ENCODE measurements at places on chromosomes 13 and 19. TPM values are rescaled to one million over a fixed set of nuclear protein-coding genes. Genes with fewer than 3 reads are reported as not detected.

GRCh38 chr13:23235994-23236393, 55.2 kb downstream of the SGCG start:
- H3K27me3 ChIP-seq: no peaks in the 10 kb centered on the region
- no peak for DNase-seq
- no peak overlapping the region for H3K27ac ChIP-seq

ZNF724 gene
- 22.1 TPM for total RNA-seq

- H3K36me3 ChIP-seq: peaks cover 1% of the 10 kb centered on the region
- no peak for DNase-seq
- no peak overlapping the region for H3K4me3 ChIP-seq
- H3K27ac ChIP-seq: no peak overlapping the region
- peaks cover 57% of the 10 kb centered on the region for H3K4me1 ChIP-seq
Measured at GRCh38 chr13:26026211-26026610, 25.6 kb downstream of the SHISA2 start.

GRCh38 chr19:33453265-33453664, 68.3 kb downstream of the PEPD start:
- H3K4me3 ChIP-seq: no peak overlapping the region
- H3K27ac ChIP-seq: no peak overlapping the region
- no peaks in the 10 kb centered on the region for H3K36me3 ChIP-seq
- H3K4me1 ChIP-seq: no peaks in the 10 kb centered on the region

- H3K27me3 ChIP-seq: no peaks in the 10 kb centered on the region
- no peaks in the 10 kb centered on the region for H3K36me3 ChIP-seq
- H3K27ac ChIP-seq: no peak overlapping the region
- H3K4me3 ChIP-seq: no peak overlapping the region
- no peak for DNase-seq
Measured at GRCh38 chr13:54852831-54853230, 1824.2 kb downstream of the OLFM4 start.

DNA sequence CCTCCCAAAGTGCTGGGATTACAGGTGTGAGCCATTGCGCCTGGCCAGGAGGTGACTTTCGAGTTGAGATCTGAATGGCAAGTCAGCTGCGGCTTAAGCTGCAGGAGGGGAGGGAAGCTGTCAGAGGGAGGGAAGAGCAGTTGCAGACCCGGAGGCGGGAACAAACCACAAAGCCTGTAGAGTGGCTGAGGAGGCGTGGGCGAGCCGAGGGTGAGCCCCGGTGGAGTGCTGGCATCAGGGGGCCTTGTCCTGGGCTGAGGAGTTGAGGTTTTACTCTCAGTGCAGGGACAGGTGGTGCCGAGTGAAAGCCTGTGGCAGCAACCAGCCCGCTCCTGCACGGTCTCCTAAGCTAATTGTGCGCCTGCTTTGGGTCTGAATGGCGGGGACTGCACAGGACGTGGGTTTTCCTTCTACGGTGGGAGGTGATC, 24.2 kb downstream of the PPP1R37 start:
- DNase-seq: no peak
- H3K36me3 ChIP-seq: no peaks in the 10 kb centered on the region
- no peaks in the 10 kb centered on the region for H3K27me3 ChIP-seq
- peaks cover 26% of the 10 kb centered on the region for H3K4me1 ChIP-seq

DNA sequence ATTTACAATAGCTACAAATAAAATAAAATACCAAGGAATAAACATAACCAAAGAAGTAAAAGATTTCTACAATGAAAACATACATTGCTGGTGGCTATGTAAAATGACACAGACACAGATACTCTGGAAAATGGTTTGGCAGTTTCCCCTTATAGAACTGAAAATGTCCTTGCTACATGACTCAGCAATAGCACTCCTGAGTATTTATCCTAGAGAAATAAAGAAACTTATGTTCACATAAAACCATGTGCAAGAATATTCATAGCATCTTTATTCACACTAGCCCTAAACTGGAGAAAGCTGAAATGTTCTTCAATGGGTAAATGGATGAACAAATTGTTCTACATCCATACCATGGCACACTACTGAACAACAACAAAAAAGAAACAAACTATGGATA, 100.2 kb upstream of the RFC3 start:
- no peaks in the 10 kb centered on the region for H3K4me1 ChIP-seq
- H3K4me3 ChIP-seq: no peak overlapping the region
- H3K27me3 ChIP-seq: peaks cover 3% of the 10 kb centered on the region

SYCN gene
- total RNA-seq: not detected

DNA sequence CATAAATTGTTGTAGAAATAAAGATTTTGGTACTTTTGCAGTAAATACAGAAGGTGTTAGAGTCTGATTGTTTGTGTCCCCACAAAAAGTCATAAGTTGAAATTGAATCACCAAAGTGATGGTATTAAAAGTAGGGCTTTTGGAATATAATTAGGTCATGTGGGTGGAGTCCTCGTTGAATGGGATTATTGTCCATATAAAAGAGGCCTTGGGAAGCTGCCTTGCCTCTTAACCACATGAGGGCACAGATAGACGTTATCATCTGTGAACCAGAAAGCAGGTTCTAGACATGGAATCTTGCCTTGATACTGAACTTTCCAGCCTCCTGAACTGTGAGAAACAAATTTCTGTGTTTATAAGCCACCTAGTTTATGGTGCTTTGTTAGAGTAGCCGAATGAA, 186.8 kb downstream of the PRR20E start:
- H3K4me3 ChIP-seq: no peak overlapping the region
- no peaks in the 10 kb centered on the region for H3K36me3 ChIP-seq
- no peaks in the 10 kb centered on the region for H3K27me3 ChIP-seq
- no peak for DNase-seq

All from progenitor cell of endocrine pancreas (in vitro differentiated cells).